Coronary artery (tissue), 2 donors: ENCODE measurements at places on chromosomes 6 and 20.

- no peak for DNase-seq
These were observed 11.4 kb downstream of the GPX5 start for GRCh38 chr6:28537065-28537464.

DNA sequence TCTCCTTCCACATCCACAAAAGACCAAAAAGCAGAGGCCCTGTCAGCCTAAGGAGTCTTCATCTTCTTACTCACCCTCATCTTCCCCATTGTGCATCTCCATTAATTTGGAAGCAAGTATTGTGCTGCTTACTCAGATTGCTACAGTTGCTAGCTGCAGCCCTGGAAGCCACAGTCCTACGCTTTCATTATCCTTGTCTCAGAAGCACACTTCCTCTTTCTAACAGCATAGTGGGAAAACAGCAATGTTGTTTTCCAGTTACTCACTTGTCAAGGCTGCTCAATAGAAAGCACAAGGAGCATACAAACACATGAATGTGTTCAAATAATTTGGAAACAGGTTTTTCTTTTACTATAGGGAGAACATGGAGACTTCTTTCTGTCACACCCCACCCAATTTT lies 76.6 kb upstream of the RBM24 start:
- no peak for DNase-seq

GRCh38 chr6:112281821-112282615 lies 27.7 kb upstream of the LAMA4 start:
- no peak for DNase-seq

- DNase-seq: no peak
These were observed 94.6 kb downstream of the EPB41L2 start for GRCh38 chr6:130968476-130968875.

GRCh38 chr6:142952614-142953013 lies 7.6 kb upstream of the HIVEP2 start:
- no peak for DNase-seq
